ENCODE measurements at places on chromosomes 11 and 22. TPM values are rescaled to one million over a fixed set of nuclear protein-coding genes. Genes with fewer than 3 reads are reported as not detected.

TMEM80 gene
- total RNA-seq: 5.8 TPM

ARVCF gene
- total RNA-seq: 10.7 TPM

SSTR3 gene
- total RNA-seq: 0.16 TPM

EXPH5 gene
- 1.5 TPM for total RNA-seq

TIMP3 gene
- total RNA-seq: 220 TPM

MN1 gene
- total RNA-seq: 4.6 TPM

UBQLN3 gene
- 0.16 TPM for total RNA-seq

PSMA1 gene
- total RNA-seq: 135 TPM

C1QTNF4 gene
- 0.16 TPM for total RNA-seq

GGTLC3 gene
- total RNA-seq: not detected

ACER3 gene
- total RNA-seq: 8.3 TPM

NRXN2 gene
- 1.0 TPM for total RNA-seq

YWHAH gene
- 57.7 TPM for total RNA-seq

APOA5 gene
- total RNA-seq: not detected

ABTB2 gene
- total RNA-seq: 3.8 TPM

MYOD1 gene
- not detected for total RNA-seq

KRTAP5-11 gene
- total RNA-seq: not detected

CCDC73 gene
- under 0.01 TPM for total RNA-seq

PANX3 gene
- not detected for total RNA-seq

MS4A4A gene
- not detected for total RNA-seq

MGAT3 gene
- under 0.01 TPM for total RNA-seq

SEC14L6 gene
- total RNA-seq: 0.16 TPM

TRIM48 gene
- total RNA-seq: not detected

ZC3H12C gene
- total RNA-seq: 8.5 TPM

PLEKHB1 gene
- 1.6 TPM for total RNA-seq

PEX26 gene
- 8.7 TPM for total RNA-seq

TSGA10IP gene
- not detected for total RNA-seq

OTOG gene
- not detected for total RNA-seq

TAF1D gene
- 67.9 TPM for total RNA-seq

HIRA gene
- 16.6 TPM for total RNA-seq

DAGLA gene
- total RNA-seq: 1.9 TPM

SAA2 gene
- not detected for total RNA-seq

RFPL2 gene
- not detected for total RNA-seq

NEAT1 gene
- total RNA-seq: 338 TPM

BIRC3 gene
- total RNA-seq: 0.47 TPM

ADAMTS8 gene
- total RNA-seq: 0.32 TPM

NPAS4 gene
- total RNA-seq: not detected

SSH3 gene
- total RNA-seq: 19.1 TPM

OR4C3 gene
- not detected for total RNA-seq

FAM180B gene
- total RNA-seq: 0.09 TPM

OR9I1 gene
- not detected for total RNA-seq

MYBPC3 gene
- not detected for total RNA-seq

ZNF280B gene
- not detected for total RNA-seq

SLC22A6 gene
- total RNA-seq: not detected

MRGPRX4 gene
- total RNA-seq: not detected

CHRM1 gene
- total RNA-seq: 0.09 TPM

GPHA2 gene
- total RNA-seq: not detected

ASPHD2 gene
- 1.2 TPM for total RNA-seq

P2RX3 gene
- total RNA-seq: not detected

PIWIL4 gene
- 5.1 TPM for total RNA-seq

NCF4 gene
- not detected for total RNA-seq

CLDN5 gene
- total RNA-seq: 0.43 TPM

TMPRSS4 gene
- total RNA-seq: 0.17 TPM

PATE2 gene
- total RNA-seq: not detected

GAL gene
- 0.09 TPM for total RNA-seq
